ENCODE measurements at places on chromosomes 5 and 9.

DNA sequence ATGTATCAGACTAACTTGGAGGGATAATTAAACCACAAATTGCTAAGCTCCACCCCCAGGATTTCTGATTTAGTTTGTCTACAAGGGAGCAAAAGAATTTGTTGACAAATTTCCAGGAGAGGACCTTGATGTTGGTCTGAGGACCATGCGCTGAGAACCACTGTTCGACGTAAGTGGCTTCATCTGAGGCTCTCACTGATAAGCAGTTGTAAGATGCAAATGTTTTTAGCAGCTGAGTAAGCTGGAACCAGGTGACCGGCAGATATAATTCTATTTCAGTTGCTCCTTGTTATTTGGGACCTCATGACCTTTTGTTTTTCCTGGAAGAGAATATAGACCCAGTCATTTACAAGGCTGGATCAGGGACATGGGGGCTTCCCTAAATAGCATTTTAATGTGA lies 14.1 kb upstream of the SPINK1 start:
- DNase-seq, result no peak

GRCh38 chr5:76402886-76403765 lies at the start of gene IQGAP2:
IQGAP2 (plus strand) TSS chr5:76403285; CDS start chr5:76403546, 261 bp downstream.
- DNase-seq, result peak; percentile 69

DNA sequence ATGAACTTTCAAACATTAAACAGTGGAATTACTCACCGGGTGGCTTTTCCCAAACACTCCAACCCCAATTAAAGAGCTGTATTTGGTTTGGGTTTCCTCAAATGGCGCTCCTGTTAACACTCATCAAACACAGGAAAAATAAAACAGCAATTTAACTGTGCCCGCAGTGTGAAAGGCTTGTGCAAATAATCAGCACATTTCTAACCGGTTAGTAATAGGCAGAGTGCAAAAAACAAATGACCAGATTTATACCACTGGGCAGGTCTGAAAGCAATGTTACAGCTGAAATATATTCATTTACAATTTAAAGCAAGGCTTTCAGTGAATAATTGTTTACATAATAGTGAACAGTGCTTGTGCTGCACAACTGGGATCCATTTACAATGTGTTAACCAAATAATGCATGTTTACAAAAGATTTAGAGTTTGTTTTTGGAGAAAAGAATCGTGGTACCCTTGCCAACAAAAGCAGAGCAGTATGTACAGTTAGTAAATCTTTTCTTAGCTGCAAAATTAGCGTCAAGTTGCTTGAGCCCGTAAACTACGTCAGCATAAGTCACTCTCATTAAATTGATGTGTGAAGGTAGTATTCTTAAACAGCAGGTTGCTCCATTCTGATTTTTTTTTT lies 662.9 kb upstream of the ZNF608 start:
- DNase-seq, result no peak

GRCh38 chr9:132551556-132551955 lies 30.9 kb upstream of the BARHL1 start:
- no peak for DNase-seq

DNA sequence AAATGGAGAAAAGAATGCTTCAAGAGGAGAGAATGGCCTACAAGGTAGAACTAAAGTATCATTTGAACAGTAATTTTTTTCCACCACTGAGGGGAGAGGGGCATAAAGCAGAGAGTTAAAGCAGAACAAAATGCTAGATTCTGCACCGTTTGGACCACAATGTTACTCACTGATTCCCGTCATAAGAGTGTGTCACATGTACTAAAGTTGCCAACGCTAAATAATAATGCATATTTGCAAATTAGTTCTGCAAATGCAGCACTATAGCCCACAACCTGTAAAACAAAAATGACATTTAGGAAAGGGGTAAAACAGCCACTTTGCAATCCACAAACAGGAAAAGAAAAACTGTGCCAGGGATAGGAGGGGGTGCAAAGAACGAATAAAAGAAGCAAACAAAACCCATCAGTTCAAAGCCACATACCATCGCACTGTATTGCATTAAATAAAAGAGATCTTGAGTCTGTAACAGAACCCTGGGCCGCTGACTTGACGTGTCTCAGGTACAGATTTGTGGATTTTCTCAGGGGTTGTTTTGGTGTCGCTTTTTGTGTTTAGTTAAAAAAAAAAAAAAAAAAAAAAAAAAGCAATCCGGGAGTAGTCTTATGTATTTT lies 7.7 kb upstream of the NFIB start:
- DNase-seq, result no peak

DNA sequence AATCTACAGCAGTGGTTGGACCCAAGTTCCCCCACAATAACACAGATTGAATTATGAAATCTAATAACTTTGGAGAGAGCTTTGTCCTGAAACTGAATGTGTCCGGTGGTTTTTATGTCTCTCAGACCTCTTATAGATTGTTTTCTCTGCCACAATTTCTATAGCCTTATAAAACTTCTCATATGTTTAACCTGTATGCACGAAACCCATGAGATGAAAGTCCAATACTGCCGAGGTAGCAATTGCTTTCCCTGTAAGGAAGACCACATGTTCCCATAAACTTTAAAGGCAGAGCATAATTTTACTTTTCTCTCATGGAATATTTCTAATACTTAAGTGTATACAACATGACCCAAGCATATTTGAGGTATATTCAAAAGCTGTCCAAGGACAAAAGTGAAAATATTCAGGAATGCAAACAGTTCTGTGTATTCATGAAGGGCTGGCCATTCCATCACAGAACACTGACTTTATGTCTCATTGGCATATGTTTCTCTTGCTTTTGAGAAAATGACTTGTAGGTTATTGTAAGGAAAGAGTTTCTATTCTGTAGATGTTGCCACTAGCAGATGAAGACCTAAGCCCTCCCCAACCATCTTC lies 94.4 kb upstream of the TLE4 start:
- no peak for DNase-seq

- no peak for DNase-seq
Measured at GRCh38 chr9:134192311-134192950, 28.1 kb upstream of the RNU6ATAC start.

GRCh38 chr9:77953590-77953989 lies 78.0 kb downstream of the GNAQ start:
- DNase-seq, result no peak

DNA sequence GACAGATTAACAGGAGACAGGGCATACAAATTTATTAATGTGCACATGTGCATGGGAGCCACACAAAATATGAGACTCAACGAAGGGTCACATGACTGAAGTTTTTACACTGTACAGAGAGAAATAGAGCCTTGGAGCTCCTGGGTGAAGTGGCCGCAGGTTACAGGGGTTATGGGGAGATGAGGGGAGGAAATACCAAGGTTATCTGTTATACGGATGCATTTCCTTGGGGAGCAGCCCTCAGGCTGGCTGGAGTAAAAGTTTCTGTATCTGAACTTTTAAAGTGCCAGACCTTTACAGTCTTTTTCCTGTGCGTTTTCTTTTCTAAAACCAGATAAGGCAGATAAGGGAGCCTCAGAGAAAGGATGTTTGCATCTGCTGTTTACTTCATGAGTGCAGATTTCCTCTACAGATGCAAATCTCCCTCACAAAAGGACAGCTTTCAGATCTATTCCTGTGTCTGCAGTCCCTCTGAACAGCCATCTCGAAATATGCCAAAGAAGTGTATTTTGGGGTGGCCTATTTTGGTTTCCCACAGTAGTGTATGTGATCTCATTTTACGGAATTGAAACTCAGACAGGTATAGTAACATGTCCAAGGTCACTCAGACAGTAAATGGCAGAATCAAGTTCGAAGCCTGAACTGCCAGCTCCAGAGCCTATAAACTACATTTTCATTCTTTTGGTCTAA lies 139.3 kb upstream of the FBXL17 start:
- DNase-seq, result no peak

GRCh38 chr5:75985077-75985476 lies 98.1 kb upstream of the SV2C start:
- DNase-seq, result no peak

GRCh38 chr9:89536145-89536574 lies 38.2 kb upstream of the SEMA4D start:
- no peak for DNase-seq

- no peak for DNase-seq
Measured at GRCh38 chr9:127303830-127304229, 39.3 kb downstream of the GARNL3 start.

GRCh38 chr5:180803181-180804128 lies 849 bp upstream of the MGAT1 start:
- DNase-seq, result peak; percentile 81

DNA sequence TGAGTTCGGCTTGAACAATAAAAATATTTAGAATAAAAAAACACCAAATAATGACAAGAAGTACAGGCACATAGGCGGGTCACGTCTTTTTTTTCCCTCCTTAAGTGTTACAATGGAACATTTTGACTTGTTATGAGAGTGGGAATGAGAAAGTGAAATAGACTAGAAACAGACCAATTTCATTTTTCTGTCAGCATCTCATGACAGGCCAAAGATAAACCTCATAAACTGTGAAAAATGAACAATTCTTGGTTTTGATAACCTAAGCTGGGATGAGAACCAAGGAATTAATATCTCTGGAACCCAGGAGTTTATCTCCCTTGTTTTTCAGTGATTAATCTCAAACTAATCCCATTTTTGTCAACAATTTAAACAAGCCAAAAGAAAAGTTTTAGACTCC lies 299.5 kb downstream of the SLIT3 start:
- no peak for DNase-seq

DNA sequence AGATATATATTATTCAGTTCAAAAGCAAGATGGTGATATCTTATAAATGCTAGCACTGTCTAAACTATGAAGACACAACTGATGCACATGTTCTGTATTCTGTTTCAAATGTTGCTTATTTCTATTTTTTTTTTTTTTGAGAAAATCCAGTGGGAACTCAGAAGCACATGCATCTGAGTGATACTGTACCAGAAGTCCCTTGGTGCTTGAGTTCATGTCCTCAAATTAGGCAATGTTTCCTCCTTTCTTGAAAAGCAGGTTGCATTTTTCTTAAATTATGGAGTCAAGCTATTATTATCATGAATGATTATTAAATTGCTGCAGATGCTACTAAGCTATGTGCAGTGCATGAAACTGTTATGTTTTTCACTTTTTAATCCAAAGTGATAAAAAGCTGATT lies 70.4 kb downstream of the CAMK4 start:
- DNase-seq, result no peak

DNA sequence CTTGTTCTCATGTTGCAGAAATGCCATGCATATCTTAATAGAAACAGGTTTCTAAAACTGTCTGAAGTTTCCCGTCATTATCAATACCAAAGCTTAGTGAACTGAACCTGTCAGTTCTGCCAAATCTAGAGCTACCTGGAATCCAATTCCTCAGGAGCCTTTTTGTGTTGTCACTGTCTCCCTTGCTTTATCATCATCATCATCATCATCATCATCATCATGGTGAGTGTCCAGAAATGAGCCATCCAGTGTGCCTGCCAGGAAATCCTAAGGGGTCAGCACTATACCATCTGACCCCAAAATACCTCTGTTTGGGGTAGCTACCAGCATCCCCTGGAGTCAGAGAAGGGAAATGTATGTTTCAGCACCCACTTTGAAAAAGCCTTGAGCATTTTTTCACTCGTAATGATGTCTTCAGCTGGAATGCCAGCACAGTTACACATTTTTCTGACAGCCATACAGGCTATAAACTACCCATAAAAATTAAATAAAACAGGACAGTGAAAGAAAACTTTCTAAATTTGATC lies 150.3 kb downstream of the NR2F1-AS1 start:
- no peak for DNase-seq

DNA sequence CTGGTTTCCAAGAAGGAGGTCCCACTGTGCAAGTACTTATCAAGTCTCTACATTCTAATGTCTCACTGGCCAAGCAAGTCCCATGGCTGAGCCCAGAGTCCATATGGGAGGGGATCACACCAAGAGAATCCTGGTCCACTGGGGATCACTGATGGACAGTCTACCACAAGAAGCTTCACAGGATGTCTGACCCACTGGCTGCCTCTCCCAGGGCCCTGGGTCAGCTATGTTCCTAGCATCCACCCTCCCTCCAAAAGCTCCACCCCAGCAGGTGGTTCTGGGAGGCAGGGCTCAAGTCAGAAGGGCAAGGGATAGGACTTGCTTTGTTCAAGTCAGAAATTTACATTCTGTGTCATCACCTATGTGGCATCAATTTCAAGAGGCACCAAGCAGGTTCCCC lies 508.5 kb downstream of the BNC2 start:
- no peak for DNase-seq

- DNase-seq, result no peak
Measured at GRCh38 chr5:58268268-58268667, 191.6 kb downstream of the PLK2 start.

GRCh38 chr9:98225015-98225442 lies 30.4 kb downstream of the TBC1D2 start:
- no peak for DNase-seq

DNA sequence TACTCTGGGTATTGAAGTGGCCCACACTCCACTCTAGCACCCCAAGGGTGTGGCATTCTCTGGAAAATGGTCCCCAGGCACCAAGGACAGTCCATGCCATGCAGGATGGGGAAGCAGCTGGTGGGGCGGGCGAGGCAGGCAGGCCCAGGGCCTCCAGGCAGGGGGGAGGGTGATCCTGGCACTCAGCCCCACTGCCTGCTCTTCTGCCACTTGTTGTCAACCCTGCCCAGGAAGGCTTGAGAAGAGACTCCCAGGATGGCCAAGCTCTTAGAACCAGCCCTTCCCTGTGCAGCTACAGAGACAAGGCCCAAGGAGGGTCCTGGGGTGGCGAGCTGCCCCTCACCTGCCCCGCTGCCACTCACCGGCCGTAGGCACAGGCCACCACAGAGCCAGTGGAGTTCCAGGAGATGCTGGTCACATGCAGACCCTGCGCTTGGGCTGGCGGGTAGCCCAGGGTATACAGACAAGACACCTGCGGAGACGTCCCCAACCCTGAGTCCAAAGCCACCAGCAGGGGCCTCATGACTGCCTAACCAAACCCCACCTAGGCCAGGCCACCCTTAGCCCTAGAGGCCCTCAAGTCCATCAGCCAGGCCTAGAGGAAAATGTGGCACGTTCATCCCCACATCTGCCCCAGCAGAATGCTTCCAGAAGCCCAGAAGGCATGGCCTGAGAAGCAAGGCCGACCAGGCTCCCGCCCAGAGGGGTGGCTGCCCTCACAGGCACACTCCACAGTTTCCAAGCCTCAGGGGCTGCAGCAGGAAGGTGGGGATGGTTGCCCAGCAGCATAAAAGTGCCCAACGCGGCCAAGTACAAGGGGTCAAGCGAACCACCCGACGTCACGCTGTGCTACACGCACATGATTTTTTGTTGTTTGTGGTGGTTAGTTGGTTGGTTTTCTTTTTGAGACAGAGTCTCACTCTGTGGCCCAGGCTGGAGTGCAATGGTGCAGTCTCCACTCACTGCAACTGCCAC lies 19.8 kb downstream of the DYNC2I2 start:
- DNase-seq, result no peak

- DNase-seq, result no peak
Measured at GRCh38 chr9:27341545-27342294, 44.8 kb upstream of the EQTN start.
